ENCODE measurements at places on chromosomes 3 and 15.

DNA sequence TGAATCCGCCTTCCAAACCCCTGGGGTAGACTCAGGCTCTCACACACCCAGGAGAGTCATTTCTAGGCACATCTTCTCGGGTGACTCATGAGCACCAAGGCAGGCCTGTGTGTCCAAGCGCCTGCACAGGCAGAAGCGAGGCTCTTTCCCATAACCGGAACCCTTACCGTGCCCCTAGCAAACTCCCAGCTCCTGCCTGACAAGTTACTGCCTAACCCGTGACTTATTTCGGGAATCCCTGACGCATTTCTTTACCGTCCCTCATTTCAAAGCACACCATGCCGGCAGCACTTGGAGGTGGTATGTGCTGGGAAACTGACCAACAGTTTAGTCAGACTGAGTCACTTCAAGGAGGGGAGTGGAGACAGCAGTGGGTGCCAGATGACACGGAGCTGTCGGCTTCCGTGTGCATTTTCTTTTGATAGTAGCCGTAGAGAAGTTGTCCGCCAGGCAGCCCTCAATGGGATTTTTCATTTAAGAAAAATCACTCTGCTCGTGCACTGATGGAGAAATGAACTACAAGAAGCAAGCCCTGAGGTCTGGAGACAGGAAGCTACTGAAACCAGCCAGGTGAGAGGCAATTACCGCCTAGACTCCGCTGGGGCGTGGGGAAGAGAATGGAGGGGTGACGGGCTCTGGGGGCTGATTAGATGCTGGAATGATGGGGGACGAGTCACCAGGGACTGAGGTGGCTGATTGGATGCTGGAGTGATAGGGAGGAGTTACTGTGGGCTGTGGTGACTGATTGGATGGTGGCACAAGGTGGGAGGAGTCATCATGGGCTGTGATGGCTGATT is 17.3 kb upstream of the HRH1 start:
- peak; percentile 11 for DNase-seq

- no peak for DNase-seq
Observed at GRCh38 chr15:101486696-101487459, 2.6 kb downstream of the PCSK6 start.

DNA sequence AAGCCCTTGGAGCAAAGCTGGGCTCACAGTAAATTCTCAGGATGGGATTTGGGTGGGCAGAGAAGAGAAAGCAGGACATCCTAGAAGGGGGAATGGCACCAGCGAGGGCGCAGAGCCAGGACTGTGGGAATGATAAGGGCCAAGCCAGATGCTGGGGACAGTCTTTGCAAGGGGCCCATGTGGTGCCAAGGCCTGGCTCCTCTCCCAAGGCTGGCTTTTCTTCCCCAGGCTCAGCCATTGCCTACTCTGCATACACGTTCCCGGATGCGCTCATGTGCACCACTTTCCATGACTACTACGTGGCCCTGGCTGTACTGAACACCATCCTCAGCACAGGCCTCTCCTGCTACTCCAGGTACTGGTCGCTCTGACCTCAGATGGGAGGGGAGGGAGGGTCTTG is 24.7 kb upstream of the KIF23 start:
- DNase-seq, result no peak

- DNase-seq, result no peak
Observed at GRCh38 chr3:119297169-119297568, 3.0 kb downstream of the ARHGAP31 start.

GRCh38 chr15:31758126-31758525 is 272.2 kb upstream of the CHRNA7 start:
- no peak for DNase-seq

- DNase-seq, result no peak
Observed at GRCh38 chr3:46896386-46896785, 18.9 kb downstream of the PTH1R start.

DNA sequence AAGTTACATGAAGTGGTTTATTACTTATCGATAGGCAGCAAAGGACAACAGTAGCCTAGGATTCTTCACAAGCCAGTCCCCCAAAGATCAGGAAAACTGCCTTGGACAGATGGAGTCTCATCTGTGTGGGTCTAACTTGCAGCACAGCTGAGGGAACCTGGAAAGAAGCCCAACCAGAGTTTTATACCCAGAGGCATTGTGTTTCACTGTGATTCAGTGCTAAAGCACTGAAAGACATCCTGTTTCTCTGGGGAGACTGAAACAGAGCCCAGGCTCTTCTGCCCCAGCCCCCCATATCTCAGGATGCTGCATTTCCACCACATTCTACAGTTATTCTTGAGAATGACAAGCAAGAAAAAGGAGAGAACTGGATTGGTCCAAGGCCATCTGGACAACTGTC is 48.2 kb upstream of the PYDC2 start:
- no peak for DNase-seq

Measured in Caco-2 (cell line).